GM19239 (cell line): ENCODE measurements at places on chromosomes 7 and 10.
A peak's percentile ranks its signal among the peaks of the same experiment; 100 is the strongest.

- no peak for DNase-seq
Measured at GRCh38 chr7:38942431-38943051, 33.5 kb upstream of the VPS41 start.

DNA sequence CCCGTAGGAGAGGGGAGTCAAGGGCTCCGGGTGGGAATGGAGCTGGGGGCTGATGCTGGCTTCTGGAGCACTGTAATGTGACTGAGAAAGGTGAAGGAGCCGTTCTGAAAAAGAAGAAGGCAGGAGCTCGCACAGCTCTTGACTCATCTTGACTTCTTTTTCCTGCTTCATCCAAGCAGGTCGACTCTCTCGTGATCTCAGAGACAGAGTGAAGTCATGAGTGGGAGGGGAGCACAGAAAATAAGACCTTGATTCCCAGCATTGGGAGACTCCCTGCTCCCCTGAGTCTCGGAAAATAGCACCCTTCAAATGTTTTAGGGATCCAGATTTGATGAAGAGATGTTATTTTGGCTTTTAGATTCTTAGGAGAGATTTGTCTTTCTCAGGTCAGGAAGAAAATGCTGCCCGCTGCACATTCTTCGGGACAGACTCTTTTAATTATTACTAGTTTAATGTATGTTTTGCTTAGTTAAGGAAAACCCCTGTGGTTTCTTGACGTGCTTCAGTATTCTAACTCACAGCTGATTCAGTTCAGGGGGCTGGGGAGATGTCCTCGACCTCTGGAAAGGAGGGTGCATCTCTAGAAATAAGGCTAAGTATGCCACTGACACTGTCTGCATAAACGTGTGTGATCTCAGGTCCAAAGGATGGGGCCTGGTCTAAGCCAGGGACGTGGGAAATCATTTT is 34.1 kb downstream of the EGFR start:
- DNase-seq: no peak

GRCh38 chr10:43127442-43127841 is 10.8 kb upstream of the CSGALNACT2 start:
- no peak for DNase-seq

GRCh38 chr7:110386006-110386405 is 704.9 kb upstream of the LRRN3 start:
- DNase-seq: no peak

- DNase-seq: peak; percentile 65
Measured at GRCh38 chr10:103458720-103459119, at the start of gene CALHM1. CALHM1 (minus strand) TSS chr10:103458900; CDS start chr10:103458751, 149 bp downstream.

GRCh38 chr7:18222636-18223035 is 195.0 kb upstream of the PRPS1L1 start:
- no peak for DNase-seq

DNA sequence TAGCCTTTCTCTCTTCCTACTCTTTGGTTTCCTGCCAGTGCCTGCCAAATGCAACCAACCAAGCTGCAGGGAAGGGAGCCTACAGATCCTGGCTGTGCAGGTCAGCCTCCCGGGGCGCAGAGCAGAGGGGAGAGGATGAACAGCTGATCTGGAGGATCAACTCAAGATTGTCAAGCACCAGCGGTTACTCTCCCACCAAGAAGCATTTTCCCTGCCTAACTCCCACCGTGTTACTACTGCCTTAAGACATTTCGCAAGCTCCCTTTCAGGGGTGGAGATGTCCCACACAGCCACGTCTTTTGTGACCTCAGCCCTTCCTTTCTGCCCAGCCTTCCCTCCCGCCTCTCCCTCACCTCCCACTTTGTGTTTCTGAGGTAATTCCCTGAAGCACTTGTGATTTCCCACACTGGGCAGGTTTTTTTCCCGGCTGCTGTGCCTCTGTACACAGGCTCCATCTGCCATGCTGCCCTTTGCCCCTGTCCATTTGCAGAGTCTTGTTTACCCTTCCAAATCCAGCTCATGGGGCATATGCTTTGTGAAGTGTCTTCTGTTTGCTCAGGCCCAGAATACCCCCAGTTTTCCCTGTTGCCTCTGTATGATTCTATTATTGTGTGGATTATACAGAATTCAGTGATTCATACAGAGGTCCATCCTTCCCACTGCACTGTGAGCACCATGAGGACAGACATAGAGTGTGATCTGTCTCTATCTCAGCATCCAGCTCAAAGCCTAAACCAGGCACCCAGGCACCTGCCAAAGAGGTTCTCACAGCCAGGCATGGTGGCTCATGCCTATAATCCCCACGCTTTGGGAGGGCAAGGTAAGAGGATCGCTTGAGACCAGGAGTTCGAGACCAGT is 40.9 kb upstream of the PAPSS2 start:
- DNase-seq: no peak

DNA sequence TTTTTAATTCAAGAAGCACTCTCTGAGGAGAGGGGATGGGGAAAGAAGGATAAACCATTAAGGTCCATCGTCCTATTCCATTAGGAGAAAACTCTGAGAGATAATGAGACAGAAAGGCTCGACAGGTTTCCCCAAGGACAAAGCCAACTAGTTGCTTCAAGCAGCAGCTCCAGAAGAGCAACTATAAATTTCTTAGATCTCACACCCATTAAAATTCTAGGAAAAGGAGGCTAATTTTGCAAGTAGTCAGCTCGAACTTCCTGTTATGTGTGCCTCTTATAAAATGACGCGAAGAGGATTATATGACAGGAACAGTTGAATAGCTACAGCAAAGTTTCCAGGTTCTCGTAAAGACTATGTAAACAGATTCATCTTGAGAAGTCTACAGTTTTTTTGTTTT is 52.0 kb upstream of the ST8SIA6 start:
- no peak for DNase-seq

- DNase-seq: no peak
Measured at GRCh38 chr7:105712877-105713276, 131.6 kb upstream of the EFCAB10 start.

- DNase-seq: no peak
Measured at GRCh38 chr10:1369197-1369596, 313.0 kb downstream of the WDR37 start.

DNA sequence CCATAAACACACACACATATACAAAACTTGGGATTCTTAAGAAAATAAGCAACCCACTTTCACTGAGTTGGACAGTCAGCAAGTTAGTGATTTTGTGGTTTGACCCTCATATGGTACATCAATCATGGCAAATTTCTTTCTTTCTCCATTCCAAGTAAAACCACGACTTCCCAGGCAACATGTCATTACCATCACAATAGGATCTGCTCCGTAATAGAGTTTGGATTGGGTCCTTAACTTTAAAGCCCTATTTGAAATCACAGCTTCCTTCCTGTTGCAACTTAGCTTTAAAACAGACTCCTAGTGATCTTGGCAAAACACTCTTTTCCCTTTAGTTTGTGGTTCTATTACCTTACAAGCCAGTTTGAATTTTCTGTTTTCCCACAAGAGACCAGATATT is 483.6 kb downstream of the INHBA start:
- DNase-seq: no peak

GRCh38 chr10:100037758-100038315 is 28.1 kb upstream of the DNMBP start:
- no peak for DNase-seq

GRCh38 chr7:34596887-34597286 is 61.1 kb upstream of the NPSR1 start:
- DNase-seq: no peak

DNA sequence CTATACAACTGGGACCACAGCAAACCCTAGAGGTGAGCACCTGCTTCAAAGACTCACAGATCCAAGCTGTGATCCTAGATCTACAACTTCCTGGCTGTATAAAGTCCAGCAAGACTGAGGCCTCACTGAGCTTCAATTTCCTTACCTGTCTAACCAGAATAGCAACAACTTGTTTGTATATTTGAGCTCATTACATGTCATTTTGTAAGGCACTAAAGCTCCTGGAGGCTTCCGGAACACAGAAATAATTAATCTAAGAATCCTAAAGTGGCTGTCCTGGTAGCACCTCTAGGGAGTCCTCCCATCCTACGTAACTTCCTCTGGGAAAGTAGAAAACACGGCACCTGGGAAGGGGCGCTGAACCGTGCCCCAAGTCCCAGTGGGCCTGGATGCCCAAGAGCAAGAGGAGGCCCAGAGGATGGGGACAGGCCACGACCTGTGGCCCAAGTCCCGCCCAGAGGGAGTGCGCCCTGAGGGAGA is 39.4 kb downstream of the HK1 start:
- DNase-seq: no peak

- no peak for DNase-seq
Measured at GRCh38 chr10:124036746-124037145, 56.7 kb downstream of the CHST15 start.

DNA sequence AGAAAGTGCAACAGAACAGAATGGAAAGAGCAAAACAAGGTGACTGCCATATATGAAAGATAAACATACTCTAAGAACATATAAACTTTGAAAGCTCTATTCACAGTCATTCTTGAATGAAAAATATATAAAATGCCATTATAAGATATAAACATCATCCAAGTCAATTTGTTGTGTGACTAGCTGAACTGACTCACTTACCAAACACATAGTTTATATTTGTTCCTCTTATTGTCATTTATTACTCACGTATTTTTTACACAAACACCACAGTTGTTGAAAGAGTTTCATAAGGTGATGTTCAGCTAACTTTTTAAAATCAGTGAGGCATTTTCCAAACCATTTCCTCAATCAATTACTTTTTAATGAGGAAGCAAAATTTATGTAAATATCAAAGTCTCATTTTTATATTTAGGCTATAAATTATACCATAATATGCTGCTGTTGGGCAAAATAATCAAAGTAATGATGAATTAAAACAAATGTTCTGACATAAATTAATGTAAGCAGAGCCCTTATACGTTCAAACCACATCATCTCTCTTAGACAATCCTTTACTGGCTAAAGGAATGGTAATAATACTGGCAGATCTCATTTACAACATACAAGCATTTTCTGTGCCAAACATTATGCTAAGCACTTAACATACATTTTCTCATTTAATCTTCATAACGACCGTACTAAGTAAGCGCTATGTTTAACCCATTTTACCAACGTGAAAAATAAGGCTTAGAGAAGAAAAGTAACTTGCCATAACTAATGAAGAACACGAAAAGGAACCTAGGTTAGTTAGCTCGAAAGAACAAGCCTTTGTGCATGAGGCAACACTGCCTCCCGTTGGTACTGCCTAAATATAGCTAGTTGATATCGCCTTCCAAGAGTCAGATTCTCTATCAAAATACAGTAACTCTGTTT is 7.3 kb downstream of the LRRN3 start:
- no peak for DNase-seq

DNA sequence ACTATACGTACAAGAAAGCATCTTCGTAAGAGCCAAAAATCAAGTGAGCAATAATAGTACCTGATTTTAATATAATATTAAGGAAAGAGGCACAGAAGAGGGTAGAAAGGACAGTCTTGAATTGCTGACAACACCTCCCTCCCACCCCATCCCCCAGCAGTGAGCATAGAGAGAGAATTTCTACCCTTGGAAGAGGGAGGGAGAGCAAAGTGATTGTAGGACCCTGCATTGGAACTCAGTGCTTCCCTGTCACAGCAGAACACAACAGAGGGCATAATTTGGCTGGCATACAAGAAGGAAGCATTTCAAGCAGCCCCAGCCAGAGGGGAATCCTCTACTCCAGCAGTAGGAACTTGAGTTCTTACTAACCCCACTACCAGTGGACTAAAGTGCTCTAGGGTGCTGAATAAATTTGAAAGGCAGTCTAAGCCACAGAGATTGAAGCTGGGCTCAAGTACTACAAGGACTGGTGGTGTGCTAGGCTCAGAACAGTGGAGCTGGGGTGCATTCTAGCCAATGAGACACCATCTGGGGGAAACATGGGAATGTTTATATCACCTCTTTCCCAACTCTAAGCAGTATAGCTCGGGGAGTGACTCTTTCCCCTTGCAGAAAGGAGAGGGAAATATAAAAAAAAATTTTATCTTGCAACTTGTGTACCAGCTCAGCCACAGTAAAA is 44.2 kb downstream of the PCLO start:
- no peak for DNase-seq

- DNase-seq: no peak
Measured at GRCh38 chr10:69090685-69091084, 2.8 kb downstream of the SRGN start.

- DNase-seq: no peak
Measured at GRCh38 chr10:74669210-74669609, 157.2 kb upstream of the KAT6B start.

DNA sequence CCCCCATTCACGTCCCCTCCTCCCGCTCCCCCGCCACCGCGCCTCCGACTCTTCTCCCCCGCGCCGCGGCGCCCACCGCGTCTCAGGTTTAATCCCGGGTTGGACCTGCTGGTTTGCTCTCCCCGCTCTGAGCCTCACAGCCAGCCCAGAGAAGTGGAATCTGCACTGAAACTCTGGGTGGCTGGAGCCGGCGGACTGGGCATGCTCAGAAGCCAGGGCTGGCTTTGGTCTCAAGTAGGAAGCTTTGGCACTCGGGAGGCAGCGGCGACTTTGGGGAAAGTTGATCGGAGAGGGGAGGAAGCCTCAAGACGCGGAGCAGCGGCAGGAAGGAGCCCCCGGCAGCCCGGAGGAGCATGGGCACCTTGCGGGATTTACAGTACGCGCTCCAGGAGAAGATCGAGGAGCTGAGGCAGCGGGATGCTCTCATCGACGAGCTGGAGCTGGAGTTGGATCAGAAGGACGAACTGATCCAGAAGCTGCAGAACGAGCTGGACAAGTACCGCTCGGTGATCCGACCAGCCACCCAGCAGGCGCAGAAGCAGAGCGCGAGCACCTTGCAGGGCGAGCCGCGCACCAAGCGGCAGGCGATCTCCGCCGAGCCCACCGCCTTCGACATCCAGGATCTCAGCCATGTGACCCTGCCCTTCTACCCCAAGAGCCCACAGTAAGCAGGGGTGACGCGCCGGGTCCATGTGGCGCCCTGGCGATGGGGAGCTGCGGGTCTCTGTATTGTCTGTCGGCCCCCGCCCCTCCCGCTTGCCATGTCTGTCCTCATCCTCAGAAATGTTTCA is at the start of gene PRKG1:
Gene PRKG1 (plus strand): TSS at position 250 of the 791 bp plus-strand sequence.
- DNase-seq: no peak

DNA sequence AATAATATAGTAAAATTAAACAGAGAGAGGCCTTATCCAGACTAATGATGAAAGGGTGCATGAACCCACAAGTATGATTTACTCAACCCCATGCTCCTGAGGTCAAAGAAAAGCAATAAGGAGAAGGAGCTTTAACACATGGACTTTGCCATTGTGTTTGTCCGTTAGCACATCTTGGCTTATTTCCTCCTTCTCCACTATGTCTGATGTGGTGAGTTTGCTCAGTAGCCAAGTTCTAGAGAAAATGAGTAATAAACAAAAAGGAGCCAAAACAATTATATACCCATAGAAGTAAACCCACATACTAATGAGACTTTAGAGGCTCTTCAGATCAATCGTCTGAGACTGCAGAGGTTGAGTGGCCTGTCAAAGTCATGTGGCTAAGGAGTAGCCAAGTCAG is 26.1 kb upstream of the ADD3 start:
- DNase-seq: no peak

GRCh38 chr7:99842926-99843325 is 15.1 kb downstream of the CYP3A43 start:
- DNase-seq: no peak
